ENCODE measurements at places on chromosomes 2 and 18.

DNA sequence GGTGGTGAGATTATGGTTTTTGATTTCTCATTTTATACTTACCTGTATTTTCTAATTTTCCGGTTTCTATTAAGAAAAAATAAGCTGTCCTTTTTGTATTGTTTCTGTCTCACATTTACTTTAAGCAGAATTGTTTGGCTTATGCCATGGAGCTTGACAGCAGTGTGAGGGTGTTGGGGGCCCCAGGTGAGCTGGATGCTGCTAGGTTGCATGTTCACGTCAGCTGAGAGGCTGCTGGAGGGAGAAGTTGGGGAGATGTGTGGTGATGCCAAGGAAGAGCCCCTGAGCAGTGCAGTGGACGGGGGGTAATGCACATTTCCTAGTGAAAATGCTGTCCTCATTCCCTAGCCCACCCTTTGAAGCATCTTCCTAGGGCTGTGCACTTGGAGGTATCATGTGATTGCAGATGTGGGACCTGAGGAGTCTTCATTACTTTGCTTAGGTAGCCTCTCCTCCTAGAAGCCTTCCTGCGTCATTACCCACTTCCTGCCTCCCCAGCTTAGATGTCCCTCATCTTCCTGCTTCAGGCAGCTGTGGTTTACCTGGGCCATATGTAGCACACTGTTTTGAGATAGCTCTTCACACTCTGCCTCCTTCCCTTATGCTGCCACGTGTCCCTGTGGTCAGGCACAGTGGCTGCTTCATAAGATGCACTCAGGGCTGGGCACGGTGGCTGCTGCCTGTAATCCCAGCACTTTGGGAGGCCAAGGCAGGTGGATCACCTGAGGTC, 16.2 kb downstream of the ATG16L1 start:
- peak; percentile 61 for DNase-seq

DNA sequence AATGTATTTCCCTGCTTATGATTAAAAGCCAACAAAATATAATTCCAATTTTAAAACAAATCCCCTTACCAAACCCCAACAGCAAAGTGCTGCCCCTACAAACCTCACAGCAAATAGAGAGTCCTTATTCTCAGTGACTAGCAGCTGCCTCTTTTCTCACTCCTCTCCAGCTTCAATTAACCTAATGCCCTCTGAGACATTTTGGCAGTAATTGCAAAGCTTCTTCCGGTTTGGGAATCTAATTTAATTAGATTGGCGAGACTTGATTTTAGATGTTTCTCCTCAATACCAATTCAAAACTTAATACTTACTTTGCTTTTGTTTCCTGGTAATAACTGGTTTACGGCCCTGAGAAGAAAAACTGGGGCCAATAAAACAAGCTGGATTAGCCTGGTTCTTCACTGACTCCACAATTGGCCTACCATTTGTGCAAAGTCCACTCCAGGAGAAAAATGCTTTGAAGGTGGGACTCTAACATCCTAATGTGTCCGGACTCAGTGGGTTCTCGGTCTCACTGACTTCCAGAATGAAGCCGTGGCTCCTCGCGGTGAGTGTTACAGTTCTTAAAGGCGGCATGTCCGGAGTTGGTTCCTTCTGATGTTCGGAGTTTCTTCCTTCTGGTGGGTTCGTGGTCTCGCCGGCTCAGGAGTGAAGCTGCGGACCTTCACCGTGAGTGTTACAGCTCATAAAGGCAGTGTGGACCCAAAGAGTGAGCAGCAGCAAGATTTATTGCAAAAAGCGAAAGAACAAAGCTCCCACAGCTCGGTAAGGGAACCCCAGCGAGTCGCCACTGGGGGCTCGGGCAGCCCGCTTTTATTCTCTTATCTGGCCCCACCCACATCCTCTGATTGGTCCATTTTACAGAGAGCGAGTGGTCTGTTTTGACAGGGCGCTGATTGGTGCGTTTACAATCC, 52.8 kb downstream of the SLC35F5 start:
- no peak for DNase-seq

GRCh38 chr2:68721482-68722101, 13.0 kb upstream of the ARHGAP25 start:
- DNase-seq, result no peak

DNA sequence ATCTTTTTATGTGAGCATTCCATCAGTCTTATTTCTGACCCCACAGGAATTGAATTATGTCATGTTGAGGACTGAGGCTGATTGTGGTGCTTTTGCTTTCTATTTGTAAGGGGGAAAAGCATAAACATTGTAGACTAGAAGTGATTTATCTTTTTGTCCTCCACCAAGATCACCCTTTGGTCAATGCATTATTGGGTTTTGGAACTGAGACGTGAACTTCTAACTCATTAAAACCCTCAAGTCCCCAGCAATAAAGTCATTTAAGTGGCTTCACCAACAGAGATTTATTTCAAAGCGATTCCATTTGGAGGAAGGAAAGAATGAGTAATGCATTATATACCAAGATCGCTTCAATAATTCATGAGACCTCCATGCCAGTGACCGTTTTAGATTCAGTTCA, 75.5 kb upstream of the TXNDC2 start:
- no peak for DNase-seq

Data from stimulated activated CD8-positive, alpha-beta memory T cell treated with anti-CD3 and anti-CD28 coated beads, Interleukin-2, amount 100 ng/mL, for 1 hour (primary cell).